ENCODE measurements at places on chromosomes 6 and 20. TPM values are rescaled to one million over a fixed set of nuclear protein-coding genes. Genes with fewer than 3 reads are reported as not detected.

RIMS1 gene
- 2.3 TPM for total RNA-seq

ARFGEF3 gene
- total RNA-seq = 3.3 TPM

SLC44A4 gene
- total RNA-seq = 1.7 TPM

RNF8 gene
- 20.7 TPM for total RNA-seq

DNA sequence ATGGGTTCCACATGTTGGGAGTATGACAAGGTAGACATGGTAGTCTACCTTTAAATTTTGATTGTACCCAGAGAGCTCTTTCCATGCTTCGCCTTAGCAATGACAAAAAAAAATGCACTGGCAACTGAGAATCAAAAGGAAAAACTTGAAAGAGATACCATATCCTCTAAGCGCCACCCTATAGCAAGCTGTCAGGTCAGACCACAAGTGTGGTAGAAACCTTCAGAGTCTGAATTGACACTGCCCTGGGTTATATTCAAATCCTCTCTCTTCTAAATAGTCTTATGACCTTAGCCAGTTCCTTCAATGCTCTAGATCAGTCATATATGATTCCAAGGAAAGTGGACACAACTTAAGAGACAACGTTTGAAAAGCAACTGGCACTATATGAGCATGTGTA is 45.6 kb upstream of the SMLR1 start:
- DNase-seq = no peak

GRCh38 chr6:110661414-110661813 is 153.9 kb downstream of the CDK19 start:
- DNase-seq = no peak
